ENCODE measurements at places on chromosomes 16 and 17.
A peak's percentile ranks its signal among the peaks of the same experiment; 100 is the strongest.

- DNase-seq = no peak
Observed at GRCh38 chr17:79811868-79812352, 15.0 kb upstream of the CBX8 start.

GRCh38 chr16:12819126-12820117, 15.7 kb upstream of the CPPED1 start:
- peak; percentile 56 for DNase-seq

GRCh38 chr16:53055541-53056391, 975 bp downstream of the CHD9 start:
- DNase-seq = no peak

- DNase-seq = peak; percentile 15
Observed at GRCh38 chr16:74951206-74951605, 33.7 kb downstream of the WDR59 start.

DNA sequence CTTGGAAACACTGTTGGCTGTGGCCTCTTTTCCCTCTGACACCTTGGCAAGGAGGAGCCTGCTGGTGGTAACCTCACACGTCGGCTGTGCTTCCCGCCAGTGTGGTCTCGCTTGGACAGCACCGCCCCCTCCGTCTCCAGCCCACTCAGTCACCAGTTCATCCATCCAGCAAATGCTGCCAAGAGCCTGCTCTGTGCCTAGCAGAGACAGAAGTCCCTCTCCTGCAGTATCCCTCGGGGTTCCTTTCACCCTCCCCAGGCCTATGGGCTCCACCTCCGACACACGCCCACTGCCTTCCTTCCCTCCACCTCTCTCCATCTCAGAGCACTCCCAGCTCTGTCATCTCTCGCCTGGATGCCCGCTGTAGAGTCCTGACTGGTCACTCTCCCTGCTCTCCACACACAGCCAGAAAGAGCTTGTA, 12.3 kb downstream of the CACNG4 start:
- DNase-seq = no peak

GRCh38 chr17:6101706-6102105, 31.5 kb downstream of the WSCD1 start:
- no peak for DNase-seq

GRCh38 chr16:58020628-58021521, 4.7 kb upstream of the MMP15 start:
- no peak for DNase-seq

GRCh38 chr16:86002178-86002900, 103.4 kb downstream of the IRF8 start:
- no peak for DNase-seq

- DNase-seq = no peak
Observed at GRCh38 chr17:34377078-34377823, 14.2 kb upstream of the CCL1 start.

- no peak for DNase-seq
Observed at GRCh38 chr16:21218153-21218552, 6.8 kb upstream of the ZP2 start.

GRCh38 chr17:57541472-57542394, 203.4 kb downstream of the CCDC182 start:
- DNase-seq = no peak

- DNase-seq = peak; percentile 56
Observed at GRCh38 chr17:48597778-48598631, 4.4 kb upstream of the HOXB5 start.

GRCh38 chr17:33121756-33122155, 130.1 kb downstream of the SPACA3 start:
- no peak for DNase-seq

- no peak for DNase-seq
Observed at GRCh38 chr17:10247810-10248209, 49.4 kb upstream of the GAS7 start.

DNA sequence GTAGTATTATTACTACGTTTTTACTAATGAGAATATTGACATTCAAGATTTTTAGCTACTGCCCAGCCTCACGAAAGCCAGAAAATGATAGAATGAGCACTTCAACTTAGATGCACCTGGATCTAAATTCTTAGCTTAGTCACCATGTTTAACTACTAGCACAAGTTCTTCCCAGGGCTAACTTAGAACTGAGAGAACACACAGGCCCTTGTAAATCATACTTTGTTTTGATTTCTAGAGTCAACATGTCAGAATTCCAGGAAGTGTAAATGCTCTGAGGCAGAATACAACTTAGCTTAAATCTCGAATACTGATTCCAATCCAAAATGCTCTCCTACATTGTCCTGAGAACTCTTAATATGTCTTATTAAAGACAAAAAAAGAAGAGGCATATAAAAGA, 6.8 kb upstream of the ACSM1 start:
- DNase-seq = no peak

GRCh38 chr16:11562411-11562810, 24.3 kb downstream of the LITAF start:
- DNase-seq = no peak

DNA sequence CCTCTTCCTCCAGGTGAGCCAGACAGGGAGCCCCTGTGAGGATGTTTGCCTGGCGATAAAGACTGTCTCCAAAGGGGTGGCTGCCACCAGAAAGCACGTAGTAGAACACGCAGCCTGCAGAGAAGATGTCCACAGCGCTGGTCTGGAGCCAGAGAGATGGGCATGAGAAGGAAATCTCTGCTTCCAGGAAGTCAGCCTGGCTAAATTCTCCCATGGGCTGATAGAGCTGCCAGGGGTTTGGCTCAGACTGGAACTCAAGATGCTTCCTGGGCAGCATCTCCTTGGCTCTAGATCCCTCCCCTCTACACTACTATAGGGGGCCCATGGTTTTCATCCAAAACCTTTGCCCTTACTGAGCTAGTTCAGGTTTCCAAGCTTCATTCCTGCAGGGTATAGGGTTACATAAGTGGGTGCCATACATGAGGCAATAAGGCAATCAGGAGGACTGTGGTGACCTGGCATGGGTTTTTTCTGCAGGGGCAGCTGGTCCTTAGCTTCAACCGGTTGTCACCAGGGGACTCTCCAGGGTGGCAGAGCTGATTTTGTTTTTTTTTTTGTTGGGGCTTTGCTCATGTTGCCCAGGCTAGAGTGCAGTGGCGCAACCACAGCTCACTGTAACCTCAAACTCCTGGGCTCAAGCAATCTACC, 13.6 kb downstream of the PLK1 start:
- no peak for DNase-seq

DNA sequence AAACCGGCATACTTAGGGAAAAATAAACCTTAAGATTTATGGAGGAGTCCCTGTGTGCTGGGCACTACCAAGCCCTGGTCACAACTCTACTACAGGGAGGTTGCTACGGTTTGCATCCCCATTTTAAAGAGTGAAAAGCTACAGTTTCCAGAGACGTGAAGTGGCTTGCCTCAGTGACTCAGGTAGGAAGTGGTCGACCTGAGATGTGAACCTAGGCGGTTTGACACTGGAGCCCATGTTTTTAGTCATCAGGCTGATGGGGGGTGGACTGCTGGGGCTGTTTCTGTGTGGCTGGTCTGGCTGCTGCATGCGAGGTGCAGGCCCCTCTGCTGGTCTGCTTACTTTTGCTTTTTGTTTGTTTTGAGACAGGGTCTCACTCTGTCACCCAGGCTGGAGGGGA, 6.6 kb downstream of the COX6A2 start:
- DNase-seq = no peak

DNA sequence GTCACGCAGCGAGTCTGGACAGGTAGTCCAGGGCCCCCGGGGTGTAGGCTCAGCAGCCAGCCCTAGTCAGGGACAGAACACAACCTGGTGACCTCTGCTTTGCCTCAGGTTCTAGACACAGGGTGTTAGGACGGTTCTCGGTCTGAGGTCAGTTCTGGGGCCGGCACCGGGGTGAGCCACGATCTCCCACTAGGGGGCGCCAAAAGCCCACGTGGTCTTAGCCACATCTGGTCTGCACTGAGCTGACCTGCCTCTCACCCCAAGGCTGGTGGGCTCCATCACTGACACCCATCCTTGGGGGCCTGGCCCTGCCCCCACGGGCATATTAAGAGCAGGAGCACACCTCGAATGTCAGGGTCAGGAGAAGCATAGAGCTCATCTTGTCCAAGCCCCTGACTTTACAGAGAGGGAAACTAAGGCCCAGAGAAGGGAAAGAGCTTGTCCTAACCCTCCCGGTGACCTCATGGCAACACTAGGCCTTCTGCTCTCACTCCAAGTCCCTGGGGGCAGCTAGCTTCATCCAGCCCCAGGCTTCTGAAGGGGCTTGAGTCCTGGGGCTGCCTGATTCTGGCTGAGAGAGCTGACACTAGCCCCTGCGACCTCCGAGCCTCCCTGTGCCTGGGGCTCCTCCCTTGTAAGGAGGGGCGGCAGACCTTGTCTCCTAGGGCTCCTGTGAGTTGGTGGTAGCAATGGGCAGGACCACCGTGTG, 9.0 kb downstream of the SLC5A10 start:
- peak; percentile 62 for DNase-seq

GRCh38 chr16:1061769-1062505, 10.6 kb upstream of the SSTR5 start:
- no peak for DNase-seq

- DNase-seq = peak; percentile 65
Observed at GRCh38 chr16:276426-277077, 808 bp upstream of the RGS11 start.

DNA sequence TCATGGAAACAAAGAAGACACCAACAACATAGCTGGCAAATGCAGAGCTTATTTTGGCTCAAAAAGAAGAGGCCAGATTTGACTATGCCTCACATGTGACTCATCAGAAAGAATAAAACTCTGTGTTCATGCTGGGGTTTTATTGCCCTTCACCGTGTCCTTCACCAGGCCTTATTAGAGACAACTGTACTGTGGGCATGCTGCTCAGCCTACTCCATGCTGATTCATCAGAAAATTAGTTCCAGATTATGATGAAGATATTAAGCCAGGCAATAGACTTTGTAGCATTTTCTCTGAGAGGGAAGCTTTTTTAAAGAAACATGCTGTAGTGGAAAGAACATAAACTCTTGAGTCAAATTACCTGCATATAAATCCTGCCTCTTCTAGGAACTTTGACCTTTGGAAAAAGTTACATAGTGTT, 89.8 kb downstream of the CYB561 start:
- DNase-seq = peak; percentile 29

- no peak for DNase-seq
Observed at GRCh38 chr17:70290770-70291169, 121.4 kb downstream of the KCNJ2 start.

GRCh38 chr16:30910427-30911029, 12.8 kb upstream of the FBXL19 start:
- DNase-seq = no peak

GRCh38 chr17:7538891-7539545, 9.8 kb upstream of the TNFSF12 start:
- no peak for DNase-seq

DNA sequence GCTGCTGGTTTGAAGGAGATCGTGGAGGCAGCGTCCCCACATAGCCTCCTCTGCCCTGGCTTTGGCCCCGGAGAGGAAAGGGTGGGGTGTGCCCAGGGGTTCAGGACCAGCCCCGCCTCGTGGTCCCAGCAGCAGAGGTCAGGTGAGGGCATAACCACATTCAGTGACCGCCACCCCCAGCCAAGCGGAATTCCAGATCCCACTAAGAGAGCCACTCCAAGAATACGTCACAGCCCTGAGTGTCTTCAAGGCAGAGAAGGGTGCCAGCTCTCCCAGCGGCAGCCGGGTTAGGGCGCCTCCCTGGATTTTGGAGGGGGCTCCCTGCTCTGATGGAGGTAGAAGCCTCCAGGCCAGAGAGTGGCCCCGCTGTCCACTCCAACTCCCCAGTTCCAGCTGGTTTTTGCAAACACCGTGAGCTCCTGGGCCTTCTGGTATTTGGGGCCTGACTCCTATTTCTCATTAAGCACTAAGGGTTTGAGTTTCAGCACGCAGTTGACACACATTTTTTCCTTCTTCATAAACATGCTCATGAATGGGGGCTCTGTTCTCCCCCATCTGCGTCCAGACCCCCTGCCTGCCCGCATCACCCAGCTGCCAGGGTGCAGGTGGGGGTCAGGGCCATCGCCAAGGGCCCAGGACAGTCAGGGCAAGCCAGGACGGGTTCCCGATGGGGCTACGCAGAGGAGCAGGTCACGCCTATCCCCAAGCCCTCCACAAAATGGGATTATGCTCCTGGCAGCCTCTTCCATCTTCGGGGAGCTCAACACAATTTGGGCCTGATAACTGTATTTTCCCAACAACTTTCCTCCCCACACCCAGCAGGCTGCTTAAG, 98.4 kb upstream of the PLCG2 start:
- DNase-seq = no peak

GRCh38 chr16:55671974-55672280, 16.1 kb downstream of the SLC6A2 start:
- peak; percentile 47 for DNase-seq

DNA sequence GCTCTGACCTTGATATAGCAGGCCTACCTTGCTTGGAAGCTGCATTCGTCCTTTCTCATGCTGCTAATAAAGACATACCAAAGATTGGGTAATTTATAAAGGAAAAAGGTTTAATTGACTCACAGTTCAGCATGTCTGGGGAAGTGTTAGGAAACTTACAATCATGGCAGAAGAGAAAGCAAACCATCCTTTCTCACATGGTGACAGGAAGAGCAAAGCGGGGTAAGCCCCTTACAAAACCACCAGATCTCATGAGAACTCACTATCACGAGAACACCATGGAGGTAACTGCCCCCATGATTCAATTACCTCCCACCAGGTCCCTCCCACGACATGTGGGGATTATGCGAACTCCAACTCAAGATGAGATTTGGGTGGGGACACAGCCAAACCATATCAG, 6.0 kb upstream of the MAPT start:
- DNase-seq = no peak

- no peak for DNase-seq
Observed at GRCh38 chr16:3175157-3176093, 12.6 kb upstream of the OR1F1 start.

- DNase-seq = peak; percentile 94
Observed at GRCh38 chr17:36486204-36487194, at the start of gene ZNHIT3. ZNHIT3 (plus strand) TSS chr17:36486681; CDS start chr17:36486700, 19 bp downstream.

DNA sequence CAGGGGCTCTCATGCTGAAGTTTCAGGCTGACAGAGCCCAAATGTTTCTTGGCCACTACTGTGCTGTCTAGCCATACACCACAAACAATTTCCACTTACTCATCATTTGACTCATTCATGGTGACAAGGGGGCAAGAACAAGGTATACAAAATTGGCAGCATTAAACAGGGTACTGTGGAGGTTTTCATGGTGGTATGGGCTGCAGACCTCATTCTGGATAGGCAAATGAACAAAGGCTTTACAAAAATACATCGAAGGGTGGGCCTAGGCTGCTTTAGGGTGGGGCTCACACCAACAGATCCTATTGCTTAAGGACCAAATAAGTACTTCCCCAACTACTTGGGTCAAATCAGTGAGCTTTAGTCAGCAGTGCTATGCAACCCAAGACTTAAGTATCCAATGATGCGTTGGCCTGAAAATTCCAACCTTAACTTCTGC, 53.0 kb downstream of the N4BP1 start:
- no peak for DNase-seq
